ENCODE measurements at places on chromosomes 1 and 21. TPM values are rescaled to one million over a fixed set of nuclear protein-coding genes. Genes with fewer than 3 reads are reported as not detected.

Gene FGR
- 60.0 TPM for total RNA-seq

Gene KCNJ6
- total RNA-seq = not detected

- no peaks in the 10 kb centered on the region for H3K27me3 ChIP-seq
- no peak overlapping the region for H3K4me3 ChIP-seq
- peaks cover 13% of the 10 kb centered on the region for H3K4me1 ChIP-seq
- no peaks in the 10 kb centered on the region for H3K36me3 ChIP-seq
Measured at GRCh38 chr1:183577897-183578465, 12.3 kb downstream of the NCF2 start.

DNA sequence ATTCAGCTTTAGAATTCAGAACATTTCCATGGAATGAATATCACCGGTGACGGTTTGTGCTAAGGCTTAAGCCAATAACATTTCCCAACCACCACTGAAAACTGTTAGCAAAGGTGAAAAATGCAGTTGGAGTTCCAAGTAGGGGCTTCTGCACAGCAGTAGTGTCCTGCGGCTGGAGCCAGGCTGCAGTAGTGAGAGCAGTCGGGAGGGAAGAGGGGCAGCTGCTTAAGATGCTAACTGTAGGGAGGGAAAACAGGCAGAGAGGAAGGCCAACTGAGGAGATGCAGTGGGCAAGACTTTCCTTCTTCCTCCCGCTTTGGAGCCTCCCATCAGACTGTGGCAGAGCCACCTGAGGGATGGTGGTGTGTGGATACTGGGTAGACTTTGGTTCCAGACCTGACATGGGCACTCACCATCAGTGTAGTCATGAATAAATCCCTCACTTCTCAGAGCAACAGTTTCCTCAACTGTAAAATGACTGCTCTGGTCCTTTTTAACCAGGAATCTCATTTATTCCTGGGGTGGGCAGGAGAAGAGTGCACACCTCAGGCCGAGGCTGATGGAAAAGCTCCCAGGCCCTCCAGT is 3.2 kb downstream of the F3 start:
- no peak for DNase-seq
- peaks cover 48% of the 10 kb centered on the region for H3K27me3 ChIP-seq
- H3K4me3 ChIP-seq = no peak overlapping the region
- peaks cover 8% of the 10 kb centered on the region for H3K4me1 ChIP-seq
- H3K36me3 ChIP-seq = no peaks in the 10 kb centered on the region
- H3K27ac ChIP-seq = no peak overlapping the region

Measured in natural killer cell treated with Interleukin-12 subunit alpha and Interleukin-12 subunit beta and Interleukin-15 and Interleukin-18, amount 100 ng/mL, for 72 hours (primary cell).